Caco-2 (cell line): ENCODE measurements at places on chromosomes 16 and 17. TPM values are rescaled to one million over a fixed set of nuclear protein-coding genes. Genes with fewer than 3 reads are reported as not detected.
A peak's percentile ranks its signal among the peaks of the same experiment; 100 is the strongest.

GRCh38 chr17:38508954-38509771 is 80.9 kb downstream of the ARHGAP23 start:
- H3K4me3 ChIP-seq, result peak overlapping the region; percentile 51
- DNase-seq, result peak; percentile 93
- H3K27me3 ChIP-seq, result peaks cover 3% of the 10 kb centered on the region

GRCh38 chr17:1490643-1491442 is 1.6 kb downstream of the MYO1C start:
- peak overlapping the region; percentile 70 for H3K27ac ChIP-seq
- DNase-seq, result peak; percentile 84
- no peaks in the 10 kb centered on the region for H3K27me3 ChIP-seq
- H3K36me3 ChIP-seq, result no peaks in the 10 kb centered on the region; the same call in 1 of the 2 replicates

- no peaks in the 10 kb centered on the region; the same call in 1 of the 2 replicates for H3K36me3 ChIP-seq
- DNase-seq, result no peak
- H3K27ac ChIP-seq, result no peak overlapping the region
- no peaks in the 10 kb centered on the region for H3K4me1 ChIP-seq
Observed at GRCh38 chr17:8455665-8456209, 20.1 kb downstream of the NDEL1 start.

GRCh38 chr17:67076290-67076689 is 31.9 kb downstream of the CACNG1 start:
- no peak overlapping the region for H3K4me3 ChIP-seq
- peak overlapping the region; percentile 26 for H3K27ac ChIP-seq
- H3K27me3 ChIP-seq, result no peaks in the 10 kb centered on the region
- peaks cover 2% of the 10 kb centered on the region; the same call in 1 of the 2 replicates for H3K36me3 ChIP-seq

DNA sequence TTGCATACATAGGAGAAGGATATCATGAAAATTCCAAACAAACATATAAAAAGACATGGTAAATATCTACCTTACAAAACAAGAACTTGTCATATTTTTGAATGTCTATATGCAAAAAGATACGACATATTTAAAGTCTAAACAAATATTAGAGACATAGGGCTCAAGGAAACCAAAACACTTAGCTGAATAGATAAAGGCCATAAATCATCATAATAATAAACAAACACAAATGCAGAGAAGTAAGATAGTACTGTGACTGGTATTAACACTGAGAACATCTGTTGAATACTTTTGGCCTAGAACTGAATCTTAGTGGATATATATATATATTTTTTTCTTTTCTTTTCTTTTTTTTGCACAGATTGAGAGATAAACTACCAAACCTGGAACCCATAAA is 435.8 kb downstream of the KCNJ18 start:
- no peak overlapping the region for H3K27ac ChIP-seq
- H3K4me3 ChIP-seq, result no peak overlapping the region
- H3K36me3 ChIP-seq, result no peaks in the 10 kb centered on the region
- H3K4me1 ChIP-seq, result no peaks in the 10 kb centered on the region

DNA sequence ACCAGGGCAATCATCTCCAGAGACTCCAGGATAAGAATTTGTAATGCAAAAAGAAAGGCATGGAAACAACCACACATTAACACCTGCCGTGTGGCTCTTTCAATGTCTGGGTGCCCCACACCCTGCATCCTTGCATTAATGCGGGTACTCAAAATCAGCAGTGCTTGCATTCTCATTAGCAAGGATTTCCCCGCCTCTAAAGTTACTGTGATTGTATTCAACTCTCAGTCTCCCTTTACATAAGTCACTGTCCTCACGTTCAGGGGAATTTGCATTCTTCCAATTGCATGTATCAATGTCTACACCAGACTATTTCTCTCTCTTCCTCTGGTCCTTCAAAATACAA is 324.3 kb downstream of the FOXL1 start:
- no peaks in the 10 kb centered on the region for H3K4me1 ChIP-seq
- H3K27ac ChIP-seq, result no peak overlapping the region
- H3K4me3 ChIP-seq, result no peak overlapping the region
- no peaks in the 10 kb centered on the region for H3K27me3 ChIP-seq

DNA sequence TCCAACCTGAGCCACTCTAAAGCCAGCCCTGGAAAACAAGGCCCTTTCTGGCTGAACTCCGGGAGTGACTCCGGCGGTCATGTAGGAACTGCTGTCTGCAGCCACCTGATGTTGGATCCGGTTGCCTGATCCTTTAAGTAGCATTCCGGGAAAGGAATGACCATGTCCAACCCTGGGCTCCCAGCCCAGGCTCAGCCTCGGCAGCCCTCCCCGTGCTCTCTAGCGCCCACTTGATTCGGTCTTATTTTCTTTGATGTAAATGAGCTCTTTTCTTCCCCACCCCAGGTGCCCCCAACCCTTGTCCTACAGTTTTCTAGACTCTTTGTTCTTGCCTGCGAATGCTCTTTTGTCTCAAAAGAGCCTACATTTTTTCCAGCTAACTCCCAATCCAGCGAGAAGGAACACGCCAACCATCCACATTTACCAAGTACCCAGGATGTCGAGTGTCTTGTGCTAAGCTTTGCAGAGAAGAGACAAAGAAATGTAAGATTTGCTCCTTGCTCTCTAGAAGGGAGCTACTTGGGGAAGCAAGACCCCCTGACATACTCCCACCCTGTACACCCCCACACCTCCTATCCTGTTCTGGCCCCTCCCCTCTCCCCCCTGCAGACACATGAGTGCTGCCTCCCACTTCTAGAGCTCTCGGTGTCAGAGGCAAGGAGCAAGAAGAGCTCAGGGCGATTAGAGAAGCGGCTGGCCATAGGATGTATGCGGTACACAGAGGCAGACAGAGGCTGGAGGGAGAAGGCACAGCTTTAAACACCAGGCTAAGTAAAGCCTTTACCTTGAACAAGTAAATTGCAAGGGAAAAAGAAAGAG is 53.8 kb downstream of the COG7 start:
- H3K4me3 ChIP-seq, result no peak overlapping the region
- DNase-seq, result no peak
- no peaks in the 10 kb centered on the region for H3K27me3 ChIP-seq

- no peak overlapping the region for H3K27ac ChIP-seq
- no peak for DNase-seq
- H3K4me1 ChIP-seq, result peaks cover under 1% of the 10 kb centered on the region; the same call in 1 of the 2 replicates
- H3K4me3 ChIP-seq, result no peak overlapping the region
- no peaks in the 10 kb centered on the region for H3K36me3 ChIP-seq
Observed at GRCh38 chr17:49681106-49681979, 3.4 kb upstream of the SPOP start.

Gene PRSS33
- total RNA-seq, result not detected in 2 replicates
